ENCODE measurements at places on chromosomes 12 and 14. TPM values are rescaled to one million over a fixed set of nuclear protein-coding genes. Genes with fewer than 3 reads are reported as not detected.

Gene ERBB3
- total RNA-seq: 52.4 TPM

Gene ABCC9
- not detected for total RNA-seq

Gene RTL1
- total RNA-seq: not detected

Gene GPRC5D
- not detected for total RNA-seq

Gene PIP4K2C
- total RNA-seq: 27.1 TPM

Gene OR4N5
- total RNA-seq: not detected

Gene TCTN2
- 7.2 TPM for total RNA-seq

Gene HRK
- 2.7 TPM for total RNA-seq

Gene MDGA2
- 1.1 TPM for total RNA-seq

Gene SLC17A8
- 0.11 TPM for total RNA-seq

Gene EXOC3L4
- not detected for total RNA-seq

Gene FITM1
- 0.33 TPM for total RNA-seq

Gene RIPK3
- 0.39 TPM for total RNA-seq

Gene RNASE1
- total RNA-seq: 2.2 TPM

Gene C1S
- 7.3 TPM for total RNA-seq

Gene ENDOU
- not detected for total RNA-seq

Gene VAMP1
- total RNA-seq: 10.8 TPM

Gene SALL2
- total RNA-seq: 360 TPM

Gene ESPL1
- 52.7 TPM for total RNA-seq

Gene SLC7A8
- 209 TPM for total RNA-seq

Gene FLVCR2
- total RNA-seq: 7.1 TPM

Gene CCDC177
- total RNA-seq: 2.9 TPM

Gene BAZ1A
- 23.1 TPM for total RNA-seq

Gene KIF5A
- 22.8 TPM for total RNA-seq

Gene RBMS2
- total RNA-seq: 31.3 TPM

Gene OTX2
- total RNA-seq: 33.9 TPM

Gene CYP27B1
- 3.3 TPM for total RNA-seq

Gene FAM90A1
- total RNA-seq: not detected

Gene EPYC
- total RNA-seq: not detected

Gene RD3L
- total RNA-seq: not detected

Gene ARHGEF25
- total RNA-seq: 6.4 TPM

Gene SLC2A3
- 688 TPM for total RNA-seq

Gene KRT75
- not detected for total RNA-seq

Gene HHIPL1
- 2.6 TPM for total RNA-seq

Gene CTSG
- total RNA-seq: not detected

Gene KLRB1
- not detected for total RNA-seq
